ENCODE measurements at places on chromosomes 6 and 20.

DNA sequence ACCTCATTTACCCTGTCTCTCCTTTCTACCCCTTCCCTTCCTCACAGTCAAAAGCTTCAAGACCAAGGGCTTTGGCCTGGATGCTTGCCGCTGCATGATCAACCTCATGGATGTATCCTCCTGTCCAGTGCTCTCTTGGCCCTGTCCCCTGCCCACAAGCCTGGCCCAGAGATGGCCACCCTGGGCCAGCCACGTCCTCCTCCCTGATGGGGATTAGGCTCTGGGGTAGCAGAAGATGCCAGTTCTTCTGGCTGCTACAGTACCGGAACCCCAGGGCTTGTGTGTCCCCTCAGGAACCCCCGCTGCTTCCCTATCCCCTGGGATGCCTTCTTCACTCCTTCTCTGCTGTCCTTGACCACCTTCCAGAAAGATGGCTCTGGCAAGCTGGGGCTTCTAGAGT, 22.3 kb downstream of the CAPN11 start:
- DNase-seq, result no peak

DNA sequence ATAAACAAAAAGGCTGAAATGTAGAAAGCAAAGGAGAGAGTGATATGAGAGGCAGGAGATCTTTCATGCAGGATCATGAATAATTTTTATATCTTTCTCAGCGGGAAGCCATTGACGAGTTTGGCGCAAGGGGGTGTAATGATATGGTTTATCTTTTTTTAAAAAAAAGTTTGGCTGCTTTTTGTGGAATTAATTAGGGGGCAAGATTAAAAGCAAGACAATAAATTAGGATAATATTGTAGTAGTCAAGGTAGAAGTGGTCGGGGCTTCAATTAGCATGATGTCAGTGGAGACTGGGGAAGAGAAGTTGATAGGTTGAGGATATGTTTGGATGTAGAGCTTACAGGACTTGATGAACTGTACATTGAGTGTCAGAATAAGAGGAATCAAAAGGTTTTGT, 4.0 kb downstream of the SENP6 start:
- DNase-seq, result no peak

- DNase-seq, result peak; percentile 73
Measured at GRCh38 chr20:1377984-1378734, 14.7 kb downstream of the FKBP1A start.

GRCh38 chr6:118902726-118903125, 8.8 kb downstream of the ASF1A start:
- no peak for DNase-seq

- DNase-seq, result no peak
Measured at GRCh38 chr6:112502351-112503090, 155.4 kb downstream of the RFPL4B start.

DNA sequence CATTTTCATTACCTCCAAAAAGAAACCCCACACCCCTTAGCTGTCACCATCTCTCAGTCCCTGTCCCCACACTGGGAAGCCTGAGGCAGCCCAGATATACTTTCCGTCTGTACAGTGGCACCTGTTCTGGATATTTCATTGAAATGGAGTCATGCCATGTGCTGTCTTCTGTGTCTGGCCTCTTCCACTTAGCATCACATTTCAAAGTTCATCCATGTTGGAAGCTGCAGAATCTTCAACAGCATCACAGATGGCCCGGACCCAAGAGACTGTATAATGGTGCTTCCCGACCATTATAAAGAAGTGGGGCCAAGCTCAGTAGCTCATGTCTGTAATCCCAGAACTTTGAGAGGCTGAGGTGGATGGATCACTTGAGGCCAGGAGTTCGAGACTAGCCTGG, 58.4 kb downstream of the DLGAP4 start:
- no peak for DNase-seq

DNA sequence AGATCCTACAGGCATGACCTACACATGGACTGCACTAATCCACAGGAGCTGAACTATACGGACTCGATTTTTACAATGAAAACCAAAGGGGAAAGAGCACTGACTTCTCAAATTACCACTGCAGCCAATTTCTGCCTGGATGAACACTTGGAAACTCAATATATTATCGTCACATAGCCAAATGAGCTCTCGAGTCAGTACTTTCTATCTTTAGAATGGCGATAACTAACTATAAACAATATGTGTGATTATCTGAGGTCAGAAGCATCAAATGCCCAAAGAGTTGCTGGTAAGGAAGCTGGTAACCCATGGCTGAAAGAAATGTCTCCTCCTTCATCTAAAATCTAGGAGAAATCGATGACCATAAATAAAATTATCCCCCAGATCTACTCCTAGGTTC, 86.7 kb downstream of the KIF16B start:
- DNase-seq, result no peak

GRCh38 chr6:34056305-34057108, 89.4 kb downstream of the GRM4 start:
- DNase-seq, result no peak

- DNase-seq, result no peak
Measured at GRCh38 chr20:17904027-17904426, 64.6 kb downstream of the SNX5 start.

- no peak for DNase-seq
Measured at GRCh38 chr20:22257912-22258311, 326.5 kb downstream of the FOXA2 start.

- peak; percentile 8 for DNase-seq
Measured at GRCh38 chr20:19757487-19758132, 448 bp upstream of the RIN2 start.

DNA sequence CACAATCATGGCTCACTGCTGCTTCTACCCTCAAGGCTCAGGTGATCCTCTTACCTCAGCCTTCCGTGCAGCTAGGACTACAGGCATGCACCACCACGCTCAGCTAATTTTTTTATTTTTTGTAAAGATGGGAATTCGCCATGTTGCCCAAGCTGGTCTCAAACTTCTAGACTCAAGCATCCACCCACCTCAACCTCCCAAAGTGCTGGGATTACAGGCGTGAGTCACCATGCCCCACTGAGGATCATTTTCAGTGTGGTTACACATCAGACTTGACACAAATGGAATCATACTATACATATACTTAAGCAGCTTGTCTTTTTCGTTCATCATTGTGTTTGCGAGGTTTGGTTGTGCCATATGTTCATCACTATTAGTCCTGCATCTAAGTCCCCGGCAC, 26.6 kb downstream of the ZC3H12D start:
- no peak for DNase-seq

GRCh38 chr6:85676086-85676729, 33.5 kb upstream of the SYNCRIP start:
- DNase-seq, result no peak

- DNase-seq, result no peak
Measured at GRCh38 chr20:60786686-60787217, 465.3 kb upstream of the CDH4 start.

DNA sequence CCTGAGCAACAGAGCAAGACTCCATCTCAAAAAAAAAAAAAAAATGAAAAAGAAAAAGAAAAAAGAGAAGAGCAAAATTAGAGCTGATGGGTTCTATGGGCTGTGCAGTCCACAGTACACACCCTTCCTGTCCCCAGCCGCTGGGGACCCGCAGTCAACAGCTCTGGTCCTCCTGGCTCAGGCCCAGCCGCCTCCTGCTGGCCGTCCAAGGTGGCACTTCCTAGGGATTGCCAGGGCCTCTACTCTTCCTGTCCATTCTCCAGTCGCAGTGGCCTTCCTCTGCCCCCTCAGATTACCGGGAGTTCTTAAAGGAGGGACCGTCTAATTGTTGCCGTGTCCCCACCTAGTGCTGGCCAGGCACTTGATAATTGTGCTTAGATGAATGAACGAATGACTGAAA, 41.7 kb downstream of the TMEM242 start:
- DNase-seq, result no peak

DNA sequence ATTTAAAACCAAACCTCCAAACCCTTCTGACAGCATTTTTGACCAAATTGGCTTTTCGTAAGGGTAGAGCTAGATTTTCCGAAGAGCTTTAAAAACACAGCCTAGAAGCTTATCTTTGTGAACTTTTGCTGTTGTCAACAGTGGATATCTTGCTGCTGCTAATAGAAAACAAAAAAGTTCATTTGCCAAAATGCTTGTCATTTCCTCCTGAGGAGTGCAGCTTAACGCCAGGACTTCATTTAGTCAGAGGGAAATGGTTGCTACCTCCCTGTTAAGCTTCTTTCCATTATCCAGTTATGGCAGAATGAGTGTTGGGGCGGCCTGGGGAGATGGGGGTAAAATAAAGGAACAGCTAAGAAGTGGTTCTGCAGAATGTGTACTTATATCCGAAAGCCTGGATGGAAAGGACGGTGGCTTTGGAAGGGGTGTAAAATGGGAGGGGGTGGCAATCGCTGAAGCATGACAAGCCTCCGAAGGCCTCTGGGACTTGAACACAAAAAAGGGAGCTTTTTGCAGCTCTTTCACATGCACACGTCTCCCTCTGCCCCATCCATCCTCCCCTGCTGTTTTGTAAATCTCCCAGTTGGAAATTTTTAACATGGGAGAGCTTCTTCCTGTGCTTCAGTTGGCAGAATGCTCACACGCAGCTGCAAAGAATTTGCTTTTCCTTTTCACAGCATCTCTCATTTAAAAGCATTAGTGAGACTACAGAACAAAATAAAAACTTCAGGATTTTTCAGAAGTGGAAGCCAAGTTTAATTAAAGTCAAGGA, 22.5 kb downstream of the JARID2 start:
- DNase-seq, result no peak

DNA sequence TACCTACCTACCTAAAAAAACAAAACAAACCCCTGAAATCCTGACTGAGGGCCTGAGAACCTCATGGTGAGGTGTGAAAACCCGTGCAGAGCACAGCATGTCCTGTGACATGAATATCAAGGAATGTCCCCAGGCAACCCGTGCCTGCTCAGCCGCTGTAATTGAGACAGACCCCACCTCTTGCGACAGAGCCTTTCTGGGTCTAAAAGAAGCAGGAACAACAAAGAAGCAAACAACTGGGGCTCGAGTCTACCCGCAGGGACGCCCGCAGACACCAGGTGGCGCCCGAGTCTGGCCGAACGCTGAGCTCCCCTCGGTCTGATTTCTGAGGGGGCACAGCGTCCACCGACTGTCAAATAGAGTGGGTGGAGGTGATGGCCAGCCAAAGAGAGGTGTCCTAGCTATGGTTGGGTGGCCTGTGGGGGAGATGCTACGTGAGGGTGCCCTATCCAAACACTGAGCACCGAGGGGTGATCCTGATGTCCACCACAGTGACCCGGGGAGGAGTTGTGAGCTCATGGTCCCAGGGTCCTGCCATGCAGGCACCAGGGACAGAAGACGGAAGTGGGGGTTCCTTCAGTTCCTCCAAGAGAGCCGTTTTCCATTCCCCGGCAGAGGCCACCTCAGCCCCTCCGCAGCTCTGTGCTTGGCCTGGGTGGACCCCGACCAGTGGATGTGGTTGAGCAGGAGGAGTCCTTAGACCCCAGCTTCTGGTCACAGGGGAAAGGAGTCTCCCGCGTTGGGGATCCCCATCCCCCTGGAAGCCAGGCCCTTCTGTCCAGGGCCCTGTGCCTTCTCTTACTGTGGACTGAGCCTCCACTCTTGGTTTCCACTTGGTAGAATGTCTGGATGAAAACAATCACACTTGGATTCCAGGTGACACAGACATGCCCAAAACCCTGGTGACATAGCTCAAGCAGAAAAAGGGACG, 268.2 kb downstream of the CDC5L start:
- DNase-seq, result peak; percentile 89

DNA sequence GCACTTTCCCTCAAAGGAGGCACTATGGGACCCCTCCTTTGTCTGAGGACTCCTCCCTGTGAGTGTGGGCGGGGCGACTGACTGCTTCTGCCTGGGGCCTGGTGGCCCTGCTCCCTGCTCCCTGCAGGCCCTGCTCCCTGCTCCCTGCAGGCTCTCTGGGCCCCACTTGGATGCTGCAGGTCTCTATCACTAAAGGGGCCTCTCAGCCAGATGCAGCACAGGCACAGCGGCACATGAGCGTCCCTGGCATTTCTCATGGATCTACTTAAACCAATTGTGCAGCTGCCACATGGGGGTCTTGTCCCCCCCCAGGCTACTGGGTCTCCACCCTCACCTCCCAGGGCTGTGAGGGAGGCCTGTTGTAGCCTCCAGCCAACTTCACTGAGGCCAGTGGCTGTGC, 7.8 kb downstream of the EEF1A2 start:
- no peak for DNase-seq

GRCh38 chr6:99219788-99220187, 129.7 kb downstream of the FAXC start:
- DNase-seq, result no peak

Measured in activated T-cell treated with anti-CD3 and anti-CD28 coated beads, Interleukin-2, amount 50 U/mL, for 72 hours (primary cell).